ENCODE measurements at places on chromosomes 7 and 10.

- DNase-seq = no peak
Observed at GRCh38 chr7:141076377-141076776, 2.5 kb downstream of the TMEM178B start.

GRCh38 chr7:40758590-40758989 is 623.8 kb downstream of the SUGCT start:
- no peak for DNase-seq

DNA sequence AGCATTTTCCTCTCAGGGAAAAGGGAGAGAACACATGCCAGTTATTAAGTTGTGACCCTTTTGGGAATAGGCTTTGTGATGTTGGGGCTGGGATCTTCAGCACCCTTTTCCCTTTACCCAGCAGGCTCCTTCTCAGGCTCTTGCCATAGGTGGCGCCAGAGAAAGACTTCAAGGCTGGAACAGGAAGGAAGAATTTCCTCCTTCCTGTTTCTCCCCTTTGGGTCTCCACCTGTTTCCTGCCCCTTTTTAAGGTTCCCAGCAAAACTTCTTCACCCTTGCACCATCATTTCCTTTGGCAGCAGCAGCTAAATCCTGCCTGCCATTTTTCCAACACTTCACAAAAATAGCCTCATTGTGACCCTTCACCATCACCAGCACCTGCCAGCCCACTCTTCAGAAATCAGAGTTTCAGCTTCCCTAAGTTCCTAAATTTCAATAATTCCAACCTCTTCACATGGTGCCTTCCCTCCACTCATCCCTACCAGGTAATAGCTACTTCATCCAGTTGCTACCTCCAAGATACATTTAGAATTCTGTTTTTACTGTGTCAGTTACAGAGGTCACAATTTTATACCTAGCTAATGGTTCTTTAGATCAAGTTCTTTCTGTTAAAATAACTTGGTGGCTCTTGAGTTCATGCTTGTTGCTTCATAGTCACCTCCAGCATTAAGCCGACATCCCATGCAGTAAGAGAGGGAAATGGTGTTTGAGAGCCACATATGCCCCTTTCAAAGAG is 22.4 kb upstream of the FOXK1 start:
- DNase-seq = no peak

- DNase-seq = peak; percentile 61
Observed at GRCh38 chr10:113463777-113464176, 89.1 kb upstream of the HABP2 start.

DNA sequence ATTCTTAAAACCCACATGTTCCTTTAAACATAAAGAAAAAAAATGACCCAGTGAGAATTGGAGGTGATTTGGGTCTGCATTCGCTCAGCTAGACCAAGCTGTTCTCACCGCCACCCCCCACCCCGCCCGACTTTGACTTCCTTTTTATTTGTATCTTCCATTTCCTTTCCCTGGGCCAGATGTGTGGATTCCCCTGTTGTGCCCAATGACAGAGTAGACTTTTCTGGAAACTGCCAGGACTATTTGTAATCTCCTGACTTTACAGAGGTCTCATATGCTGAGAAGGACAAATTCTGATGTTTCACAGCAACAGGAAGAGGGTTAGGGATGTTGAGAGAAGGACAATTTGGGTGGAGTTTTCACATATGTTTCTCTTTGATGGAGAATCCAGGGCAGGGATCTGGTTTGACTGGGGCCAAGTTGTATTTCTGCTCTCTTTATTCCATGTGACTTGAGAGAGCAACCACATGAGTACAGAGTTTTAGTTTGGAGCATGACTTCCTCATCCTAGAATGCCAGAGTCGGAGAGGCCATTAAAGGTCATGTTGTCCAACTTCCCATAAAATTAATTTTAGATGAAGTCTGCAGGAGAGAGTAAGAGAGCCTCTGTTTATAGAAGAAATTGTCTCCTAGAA is 1023.2 kb downstream of the LRMDA start:
- DNase-seq = no peak

DNA sequence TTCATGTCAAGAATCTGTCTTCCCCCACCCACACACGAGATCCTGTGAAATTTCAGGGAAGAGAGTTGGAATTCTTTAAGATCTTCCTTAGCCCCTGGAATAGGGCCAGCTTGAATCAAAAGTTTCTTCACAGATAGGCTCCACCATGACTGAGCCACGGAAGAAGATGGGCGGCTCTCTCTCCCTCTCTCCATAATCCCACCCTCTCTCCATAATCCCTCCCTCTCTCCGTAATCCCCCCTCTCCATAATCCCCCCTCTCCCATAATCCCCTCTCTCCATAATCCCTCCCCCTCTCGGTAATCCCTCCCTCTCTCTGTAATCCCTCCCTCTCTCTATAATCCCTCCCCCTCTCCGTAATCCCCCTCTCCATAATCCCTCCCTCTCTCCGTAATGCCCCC is 20.4 kb downstream of the SHH start:
- no peak for DNase-seq

GRCh38 chr10:17609523-17610079 is 7.6 kb downstream of the HACD1 start:
- no peak for DNase-seq

DNA sequence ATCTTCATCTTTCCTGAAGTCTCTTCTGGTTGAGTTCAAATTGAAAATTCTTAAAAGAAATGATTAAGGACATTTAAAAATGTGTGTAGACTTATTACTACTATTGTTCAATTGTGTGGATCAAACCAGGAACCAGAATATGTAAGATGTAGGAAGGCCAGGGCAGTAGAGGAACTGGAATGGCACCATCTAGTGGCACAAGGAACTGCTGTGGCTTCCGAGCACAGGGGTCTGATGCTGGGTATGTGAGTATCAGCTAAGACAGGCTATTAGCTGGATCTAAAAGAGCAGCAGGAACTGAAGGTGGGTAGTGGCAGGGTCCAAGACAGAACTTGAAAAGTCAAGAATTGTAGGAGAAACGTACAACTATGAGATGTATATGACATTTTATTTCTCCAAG is 247.3 kb downstream of the SEMA3A start:
- DNase-seq = no peak

- no peak for DNase-seq
Observed at GRCh38 chr7:65975814-65976445, 6.1 kb downstream of the GUSB start.

DNA sequence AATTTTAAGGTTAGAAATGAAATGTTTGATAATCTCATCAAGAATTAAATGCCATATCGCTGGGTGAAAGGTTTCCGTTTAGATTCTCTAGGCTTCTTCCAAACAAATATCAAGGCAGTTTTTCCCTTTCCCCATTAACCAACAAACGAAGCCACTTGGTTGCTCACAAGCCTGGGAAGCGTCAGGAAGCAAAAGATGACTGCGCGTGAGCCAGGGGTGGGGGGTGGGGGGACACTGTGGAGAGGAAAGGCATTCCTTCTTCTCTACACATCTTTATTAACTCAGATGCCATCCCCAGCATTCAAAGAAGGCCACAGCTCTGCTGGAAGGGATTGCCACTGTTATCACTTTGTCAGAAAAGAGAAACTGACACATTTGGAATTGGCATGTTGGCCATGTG is 207.1 kb downstream of the TRIL start:
- DNase-seq = no peak

DNA sequence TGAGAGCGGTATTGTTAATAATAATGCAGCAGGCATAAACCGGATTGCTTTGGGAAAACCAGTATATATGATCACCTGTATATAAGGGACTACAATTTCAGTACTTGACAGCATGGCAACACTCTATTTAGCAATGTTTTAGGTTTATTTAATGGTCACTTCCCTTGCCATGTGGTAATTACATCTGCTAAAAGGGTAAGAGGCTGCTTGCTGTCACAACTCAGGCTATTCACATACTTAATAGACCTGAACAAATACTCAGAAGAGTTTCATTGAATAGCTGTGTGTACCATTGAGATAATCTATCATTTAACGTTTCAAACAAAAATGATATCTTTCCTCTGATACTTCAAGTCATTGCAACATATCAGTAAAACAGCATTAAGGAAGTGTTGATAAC is 90.1 kb downstream of the PCDH15 start:
- no peak for DNase-seq

- no peak for DNase-seq
Observed at GRCh38 chr7:151992375-151992774, 33.1 kb upstream of the GALNT11 start.

DNA sequence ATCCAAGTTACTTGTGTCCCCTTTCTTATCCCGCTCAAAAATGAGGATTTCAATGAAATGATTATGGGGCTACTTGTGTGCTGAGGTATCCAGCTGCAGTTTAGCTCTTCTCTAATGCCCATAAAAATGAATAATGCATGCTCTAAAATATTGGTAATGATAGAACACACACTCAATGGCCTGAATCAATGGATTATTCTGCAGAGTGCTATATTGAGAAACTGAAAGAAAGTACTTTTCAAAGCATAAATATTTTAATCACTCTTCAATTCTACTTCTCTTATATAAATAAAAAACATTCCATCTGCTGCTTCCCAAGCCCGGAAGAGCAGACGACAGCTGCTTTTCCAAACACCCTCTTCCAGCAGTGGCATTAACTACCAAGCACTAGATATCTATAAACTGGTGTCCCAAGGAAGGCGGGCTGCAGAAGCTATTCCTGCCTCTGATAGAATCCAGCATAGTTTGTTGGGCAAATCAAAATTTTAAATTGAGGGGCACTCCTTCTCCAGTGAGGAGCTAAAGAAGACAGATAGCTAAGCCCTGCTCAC is 284.9 kb upstream of the AOAH start:
- DNase-seq = no peak

- peak; percentile 13 for DNase-seq
Observed at GRCh38 chr7:41731493-41732435, 28.9 kb upstream of the INHBA start.

DNA sequence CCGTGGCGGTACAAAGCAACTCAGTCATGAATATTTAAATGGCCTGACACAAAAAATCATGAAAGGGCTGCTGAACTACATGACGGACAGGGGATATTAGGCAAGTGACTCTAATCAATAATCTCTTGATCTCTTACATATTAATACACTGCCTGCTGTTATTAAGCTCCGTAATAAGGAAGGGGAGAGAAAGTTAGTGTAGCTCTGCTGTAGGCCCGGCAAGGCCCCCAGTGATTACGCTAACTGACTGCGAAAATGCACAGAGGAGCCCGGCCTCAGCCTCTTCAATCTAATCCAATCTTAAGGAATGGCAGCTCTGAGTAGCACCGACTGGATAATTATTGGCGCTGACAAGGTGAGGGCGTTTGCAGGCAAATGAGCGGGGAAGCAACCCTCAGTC is 583.5 kb upstream of the MKI67 start:
- no peak for DNase-seq

GRCh38 chr7:105691082-105691679 is 109.9 kb upstream of the EFCAB10 start:
- no peak for DNase-seq

GRCh38 chr7:42108803-42109528 is 128.0 kb downstream of the GLI3 start:
- DNase-seq = no peak

DNA sequence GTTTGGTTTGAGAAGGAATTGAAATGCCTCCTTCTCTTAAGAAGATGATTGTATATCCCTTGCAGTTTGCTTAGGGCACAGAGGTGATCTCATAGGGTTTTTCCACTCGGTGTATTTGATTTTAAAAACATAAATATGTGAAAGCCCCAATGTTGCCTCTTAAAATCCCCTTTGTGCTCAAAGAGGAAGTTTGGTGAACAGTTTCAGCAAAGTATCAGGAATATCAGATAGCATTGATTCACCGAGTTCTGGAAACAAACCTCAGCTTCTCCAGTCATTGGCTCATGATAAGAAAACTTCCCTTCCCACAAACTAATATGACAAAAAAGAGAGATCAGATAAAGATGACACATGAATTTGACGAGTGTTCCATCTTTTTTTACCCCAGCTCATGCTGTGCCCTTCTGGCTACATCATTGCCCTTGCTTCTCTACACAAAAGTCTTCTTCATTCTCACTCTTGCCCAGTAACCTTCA is 20.1 kb upstream of the SMNDC1 start:
- DNase-seq = no peak

Measured in fibroblast of skin of left biceps (primary cell).